ENCODE measurements at places on chromosomes 6 and 20.

DNA sequence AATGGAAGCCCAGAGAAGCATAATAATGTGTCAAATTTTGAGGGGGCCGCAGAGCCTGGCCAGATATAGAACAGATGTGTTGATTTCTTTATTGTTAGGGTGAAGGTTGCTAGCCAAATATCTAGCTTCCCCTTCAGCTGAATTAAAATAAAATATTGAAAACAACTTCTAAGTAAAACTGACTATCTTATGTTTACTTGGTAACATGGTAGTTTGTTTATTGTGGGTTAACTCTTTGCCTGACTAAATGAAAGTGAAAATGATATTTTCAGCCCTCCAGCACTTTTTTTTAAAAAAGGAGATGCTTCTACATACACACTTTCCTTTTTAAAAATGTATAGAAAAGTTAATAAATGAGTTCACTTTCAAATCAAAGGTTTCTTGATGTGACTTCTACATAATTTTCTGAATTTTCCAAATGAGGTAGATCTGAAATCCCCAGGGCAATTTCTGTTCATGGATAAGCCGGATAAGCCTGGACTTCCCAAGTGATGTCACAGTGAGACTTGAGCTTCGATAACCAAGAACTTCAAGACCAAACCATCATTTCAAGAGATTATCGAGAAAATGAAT, 172.1 kb upstream of the OLIG3 start:
- DNase-seq, result no peak

DNA sequence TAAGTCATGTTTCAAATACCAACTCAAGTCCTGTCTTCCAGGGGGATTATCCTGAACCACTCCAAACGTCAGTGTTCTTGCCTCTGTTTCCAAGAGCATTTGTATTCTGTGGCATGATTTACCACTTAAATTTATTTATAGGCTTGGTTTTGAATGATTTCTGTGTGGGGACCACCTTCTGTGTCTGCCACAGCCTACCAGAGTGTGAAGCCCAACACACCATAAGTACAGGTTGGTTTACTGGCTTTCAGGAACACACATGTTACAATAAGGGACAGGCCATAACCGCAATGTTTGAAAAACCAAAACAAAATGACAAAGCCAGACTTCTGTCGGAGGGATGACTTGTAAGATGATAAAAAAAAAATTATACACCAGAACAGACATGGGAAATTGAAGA, 56.5 kb upstream of the MAP3K7 start:
- DNase-seq, result no peak

- DNase-seq, result no peak
These were observed 191.0 kb upstream of the LRFN2 start for GRCh38 chr6:40778196-40778595.

DNA sequence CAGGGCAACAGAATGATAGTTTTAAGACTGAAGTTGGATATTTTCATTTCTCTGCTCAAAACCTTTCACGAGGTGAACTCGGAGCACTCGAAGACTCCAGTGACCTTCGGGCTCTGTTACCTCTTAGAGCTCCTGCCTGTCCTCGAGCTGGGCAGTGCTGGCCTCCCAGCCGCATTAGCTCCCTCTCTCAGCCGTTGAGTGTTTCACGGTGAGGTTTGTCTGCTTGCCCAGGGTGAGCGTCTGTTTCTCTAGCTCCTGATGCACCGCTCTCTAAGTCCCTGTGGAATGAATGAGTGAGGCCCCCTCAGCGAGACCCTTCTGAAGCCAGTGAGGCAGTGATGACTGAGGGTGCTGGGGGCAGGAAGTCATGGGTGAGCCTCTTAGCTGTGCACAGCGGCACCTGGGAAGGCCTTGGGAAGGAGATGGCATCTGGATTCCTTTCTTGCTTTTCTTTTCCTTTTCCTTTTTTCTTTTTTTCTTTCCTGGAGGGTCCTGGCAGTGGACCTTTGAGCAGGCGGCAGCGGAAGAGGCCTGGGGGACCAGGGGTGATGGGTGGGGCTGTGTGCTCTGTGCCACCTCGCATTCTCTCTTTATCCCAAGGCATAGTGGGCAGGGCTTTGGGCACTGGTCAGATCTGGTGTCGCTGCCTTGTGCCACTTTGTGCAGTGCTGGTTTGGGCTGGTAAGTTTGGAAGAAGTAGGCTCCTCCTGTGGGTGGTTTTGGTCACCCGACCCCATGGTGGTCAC, 2.2 kb downstream of the PSMG4 start:
- no peak for DNase-seq

DNA sequence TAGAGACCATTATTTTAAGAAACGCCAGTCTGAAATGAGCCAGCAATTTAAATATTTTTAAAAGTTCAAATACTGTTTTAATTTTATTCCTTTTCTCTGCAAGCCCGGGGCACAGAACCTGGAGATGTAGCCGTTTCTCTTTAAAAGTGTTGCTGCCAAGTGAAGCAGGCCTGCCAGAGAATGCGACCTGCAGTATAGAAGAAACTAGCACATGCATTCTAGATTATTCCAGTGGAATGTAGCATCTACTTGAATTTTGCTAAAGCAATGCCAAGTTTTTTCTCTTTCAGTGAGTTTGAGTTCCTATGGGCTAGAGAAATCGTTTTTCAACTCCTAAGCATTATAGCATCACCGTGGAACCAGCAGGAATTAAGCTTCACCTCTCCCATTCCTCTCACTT, 101.3 kb downstream of the QRSL1 start:
- DNase-seq, result no peak

GRCh38 chr6:163860287-163861081, 446.0 kb downstream of the QKI start:
- DNase-seq, result no peak

DNA sequence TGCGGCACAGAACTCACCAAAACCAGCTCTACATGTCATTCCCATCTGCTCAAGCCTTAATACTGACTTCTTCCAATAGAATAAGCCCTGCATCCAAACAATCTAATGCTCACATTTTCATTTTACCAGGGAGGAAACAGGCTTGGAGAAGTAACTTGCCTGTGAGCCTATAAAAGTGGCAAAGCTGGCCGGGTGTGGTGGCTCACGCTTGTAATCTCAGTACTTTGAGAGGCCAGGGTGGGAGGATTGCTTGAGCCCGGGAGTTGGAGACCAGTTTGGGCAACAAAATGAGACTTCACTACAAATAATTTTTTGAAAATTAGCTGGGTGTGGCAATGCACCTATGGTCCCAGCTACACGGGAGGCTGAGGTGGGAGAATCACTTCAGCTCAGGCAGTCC, 133.7 kb downstream of the LY86 start:
- DNase-seq, result no peak

DNA sequence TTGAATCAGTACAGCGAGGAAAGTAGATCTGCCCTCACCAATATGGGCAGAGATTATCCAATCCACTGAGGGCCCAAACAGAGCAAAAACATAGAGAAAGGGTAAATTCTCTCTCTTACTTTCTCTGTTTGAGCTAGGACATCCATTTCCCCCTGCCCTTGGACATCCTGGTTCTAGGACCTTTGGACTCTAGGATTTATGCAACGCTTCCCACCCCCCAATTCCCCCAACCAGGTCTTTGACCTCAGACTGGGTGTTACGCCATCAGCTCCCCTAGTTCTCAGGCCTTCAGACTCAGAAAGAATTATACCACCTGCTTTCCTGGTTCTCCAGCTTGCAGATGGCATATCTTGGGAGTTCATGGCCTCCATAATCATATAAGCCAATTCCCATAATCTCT, 10.2 kb upstream of the B3GAT2 start:
- DNase-seq, result no peak

DNA sequence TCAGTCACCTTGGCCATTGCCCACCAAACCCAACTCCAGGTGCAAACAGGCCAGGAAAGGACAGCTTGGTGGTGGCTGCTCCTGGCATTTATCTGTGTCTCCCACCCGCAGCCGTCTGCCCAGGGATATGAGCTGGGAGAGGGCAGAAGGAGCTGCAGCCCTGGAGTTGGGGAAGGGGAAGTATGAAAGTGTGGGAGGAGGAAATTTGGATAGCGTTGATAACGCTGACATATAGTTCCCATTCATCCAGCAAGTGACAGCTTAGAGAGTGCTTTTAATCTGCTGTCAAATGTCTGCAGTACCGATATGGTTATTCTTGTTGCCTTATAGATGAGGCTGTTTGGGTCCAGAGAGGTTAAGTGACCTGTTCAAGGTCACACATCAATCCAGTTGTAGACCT, 741 bp downstream of the KCNK16 start:
- no peak for DNase-seq

DNA sequence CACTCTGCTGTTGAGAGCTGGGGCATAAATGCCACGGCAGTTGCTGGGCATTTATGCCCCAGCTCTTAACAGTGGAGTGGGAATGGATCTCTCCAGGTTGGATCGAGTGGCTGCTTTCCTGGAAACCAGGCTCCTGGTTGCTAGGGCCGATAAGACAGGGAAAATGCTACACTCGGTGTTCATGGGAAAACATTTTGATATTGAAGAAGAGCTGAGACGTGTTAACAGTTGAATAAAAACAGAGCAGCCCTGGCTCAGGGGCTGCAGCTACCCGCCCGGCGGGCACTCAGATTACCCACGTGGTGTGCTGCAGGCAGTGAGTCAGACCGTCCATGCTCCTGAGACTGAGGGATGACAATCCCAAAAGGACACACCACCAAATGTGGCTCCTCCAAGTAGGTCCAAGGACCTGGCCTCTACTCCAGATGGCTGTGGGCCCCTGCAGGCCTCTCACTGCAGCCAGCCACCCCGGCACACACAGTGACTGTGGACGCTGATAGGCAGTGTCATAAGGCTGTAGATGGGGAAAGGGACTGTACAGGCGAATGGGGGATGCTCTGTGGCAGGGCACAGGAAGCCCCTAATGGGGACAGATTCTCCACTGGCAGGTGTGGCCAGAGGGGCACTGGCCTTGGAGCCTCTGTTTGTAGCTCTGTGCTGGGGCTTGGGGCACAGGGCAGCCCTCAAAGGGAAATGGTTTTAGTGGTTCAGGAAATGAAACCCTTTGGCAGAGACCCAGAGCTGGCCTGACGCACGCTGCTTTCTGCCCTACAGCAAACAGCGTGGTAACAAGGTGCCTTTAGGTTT, 237.8 kb downstream of the LY86 start:
- DNase-seq, result peak; percentile 43

GRCh38 chr20:53898556-53898931, 171.8 kb downstream of the BCAS1 start:
- no peak for DNase-seq

GRCh38 chr6:36724514-36725390, 27.1 kb downstream of the RAB44 start:
- peak; percentile 62 for DNase-seq

- DNase-seq, result no peak
These were observed 43.6 kb downstream of the FGD2 start for GRCh38 chr6:37048851-37049757.

GRCh38 chr20:21518292-21518991, 4.6 kb upstream of the NKX2-2 start:
- DNase-seq, result peak; percentile 65

DNA sequence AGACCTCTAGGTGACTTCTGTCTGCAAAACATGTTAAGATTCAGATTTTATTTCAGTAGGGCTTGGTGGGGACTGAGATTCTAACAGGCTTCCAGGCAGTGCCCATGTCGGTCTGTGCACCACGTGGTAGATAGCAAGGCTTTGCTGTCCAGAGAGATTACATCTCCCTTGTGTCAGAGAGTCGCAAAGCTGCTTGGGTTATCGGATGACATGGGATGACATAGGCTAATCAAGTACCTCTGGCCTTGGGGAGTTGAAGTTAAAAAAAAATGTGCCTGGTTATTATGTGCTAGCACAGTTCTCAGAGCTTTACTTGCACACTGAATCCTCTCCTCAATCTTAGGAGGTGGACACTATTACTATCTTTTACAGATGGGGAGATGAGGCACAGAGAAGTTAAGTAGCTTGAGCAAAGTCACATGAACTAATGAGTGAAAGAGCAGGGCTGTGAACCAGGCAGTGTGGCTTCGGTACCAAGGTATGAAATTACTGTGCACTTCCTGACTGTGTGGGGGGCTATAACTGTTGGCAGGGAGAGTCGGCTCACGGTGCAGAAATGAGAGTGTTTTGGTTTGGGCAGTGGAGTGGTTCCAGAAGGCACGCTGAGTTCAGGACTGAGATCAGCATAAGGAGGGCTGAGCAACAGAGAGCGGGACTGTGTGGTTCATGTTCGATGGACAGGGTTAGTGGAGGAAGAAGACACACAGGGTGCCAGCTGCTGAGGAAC, 41.1 kb downstream of the FARS2 start:
- DNase-seq, result no peak

DNA sequence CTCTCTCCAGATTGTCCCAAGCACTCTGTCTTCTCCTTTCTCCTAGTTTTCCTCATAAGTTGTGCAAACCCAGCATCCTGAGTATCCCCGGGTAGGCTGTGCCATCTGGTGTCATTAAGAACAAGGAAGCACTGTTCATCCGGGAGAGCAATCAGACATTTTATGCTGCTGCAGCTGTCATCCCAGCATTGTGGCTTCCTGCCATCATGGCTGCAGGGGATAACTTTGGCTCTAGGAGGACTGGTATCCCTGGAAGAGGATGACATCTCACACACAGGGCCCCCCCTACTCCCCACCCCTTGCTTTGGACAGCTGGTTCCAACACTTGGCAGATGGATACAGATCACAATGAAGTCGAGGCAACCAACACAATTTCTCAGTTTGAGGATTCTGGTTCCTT, 1195.1 kb upstream of the MAP3K7 start:
- DNase-seq, result no peak

GRCh38 chr20:32779500-32780211, 17.5 kb downstream of the DNMT3B start:
- DNase-seq, result peak; percentile 58

GRCh38 chr6:127073222-127073621, 45.2 kb upstream of the RSPO3 start:
- DNase-seq, result no peak

- no peak for DNase-seq
These were observed 136.9 kb upstream of the SGK1 start for GRCh38 chr6:134454794-134455193.

- DNase-seq, result no peak
These were observed 9.2 kb upstream of the GUCA1A start for GRCh38 chr6:42163981-42164380.

GRCh38 chr6:35147026-35147425, 5.9 kb upstream of the TCP11 start:
- DNase-seq, result no peak

DNA sequence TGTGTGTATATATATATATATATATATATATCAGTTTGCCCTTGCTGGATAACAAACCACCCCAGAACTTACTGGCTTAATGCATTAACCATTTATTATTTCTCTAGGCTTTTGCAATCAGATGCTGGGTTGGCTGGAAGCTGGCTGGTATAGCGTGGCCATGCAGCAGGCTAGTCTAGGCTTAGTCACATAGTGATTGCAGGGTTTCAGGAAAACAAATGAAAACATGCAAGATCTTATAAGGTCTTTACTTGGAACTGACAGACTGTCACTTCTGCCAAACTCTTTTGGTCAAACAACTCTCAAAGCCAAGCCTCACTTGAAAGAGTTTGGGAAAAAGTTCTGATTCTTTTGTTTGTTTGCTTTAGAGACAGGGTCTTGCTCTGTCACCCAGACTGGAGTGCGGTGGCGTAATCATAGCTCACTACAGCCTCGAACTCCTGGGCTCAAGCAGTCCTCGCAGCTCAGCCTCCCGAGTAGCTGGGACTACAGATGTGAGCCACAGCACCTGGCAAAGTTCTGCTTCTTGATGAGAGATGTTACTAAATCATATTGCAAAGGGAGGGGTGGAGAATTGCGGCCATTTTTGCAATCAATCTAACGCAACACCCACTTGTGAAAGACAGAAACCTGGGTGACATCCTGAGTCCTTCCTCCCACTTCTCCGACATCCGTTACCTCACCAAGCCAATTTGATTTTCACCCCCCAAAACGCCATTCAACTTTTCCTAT, 74.6 kb upstream of the RNF24 start:
- DNase-seq, result no peak

- DNase-seq, result no peak
These were observed 27.2 kb downstream of the FYN start for GRCh38 chr6:111846066-111846465.

All from NCI-H1417 (cell line).